ENCODE measurements at places on chromosomes 7 and 10.
A peak's percentile ranks its signal among the peaks of the same experiment; 100 is the strongest.

GRCh38 chr7:152072421-152072820, 46.9 kb downstream of the GALNT11 start:
- H3K27me3 ChIP-seq, result no peaks in the 10 kb centered on the region
- DNase-seq, result no peak
- no peak overlapping the region for H3K27ac ChIP-seq
- H3K36me3 ChIP-seq, result peaks cover 2% of the 10 kb centered on the region

DNA sequence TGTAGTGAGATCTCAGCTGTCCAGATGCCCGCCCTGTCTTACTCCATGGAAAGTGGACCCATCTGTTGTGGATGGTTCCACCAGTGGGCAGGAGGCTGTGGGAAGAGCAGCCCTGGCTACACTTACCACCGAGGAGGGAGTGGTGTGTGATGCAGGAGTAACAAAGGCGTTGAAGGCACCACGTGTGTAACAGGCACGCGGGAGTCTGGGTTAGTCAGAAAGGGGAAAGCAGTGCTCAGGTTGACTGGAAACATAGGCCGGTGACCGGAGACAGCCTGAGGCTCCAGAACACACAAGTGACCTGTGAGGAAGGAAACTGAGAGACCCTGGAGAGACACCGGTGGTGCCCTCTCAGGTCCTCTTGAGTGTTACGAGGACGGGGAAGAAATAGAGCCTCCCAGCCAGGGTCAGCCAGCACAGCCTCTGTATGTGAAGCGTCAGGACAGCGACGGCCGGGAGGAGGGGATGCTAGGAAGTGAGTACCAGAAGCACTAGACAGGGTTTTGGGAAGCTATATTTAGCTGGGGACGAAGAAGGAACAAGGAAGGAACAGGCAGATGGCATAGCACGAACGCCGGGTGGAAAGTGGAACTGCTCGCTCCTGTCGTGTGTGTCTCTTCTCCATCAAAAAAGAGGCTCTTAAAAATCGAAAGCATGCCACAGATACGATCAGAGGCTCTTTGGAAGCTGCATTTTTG, 51.7 kb downstream of the DAGLB start:
- DNase-seq, result no peak
- H3K36me3 ChIP-seq, result peaks cover 51% of the 10 kb centered on the region
- H3K4me3 ChIP-seq, result no peak overlapping the region
- peak overlapping the region; percentile 68 for H3K27ac ChIP-seq
- no peaks in the 10 kb centered on the region for H3K27me3 ChIP-seq

GRCh38 chr7:108347616-108348015, 108.6 kb downstream of the NRCAM start:
- H3K27me3 ChIP-seq, result no peaks in the 10 kb centered on the region
- no peaks in the 10 kb centered on the region for H3K4me1 ChIP-seq
- H3K4me3 ChIP-seq, result no peak overlapping the region
- no peak for DNase-seq

DNA sequence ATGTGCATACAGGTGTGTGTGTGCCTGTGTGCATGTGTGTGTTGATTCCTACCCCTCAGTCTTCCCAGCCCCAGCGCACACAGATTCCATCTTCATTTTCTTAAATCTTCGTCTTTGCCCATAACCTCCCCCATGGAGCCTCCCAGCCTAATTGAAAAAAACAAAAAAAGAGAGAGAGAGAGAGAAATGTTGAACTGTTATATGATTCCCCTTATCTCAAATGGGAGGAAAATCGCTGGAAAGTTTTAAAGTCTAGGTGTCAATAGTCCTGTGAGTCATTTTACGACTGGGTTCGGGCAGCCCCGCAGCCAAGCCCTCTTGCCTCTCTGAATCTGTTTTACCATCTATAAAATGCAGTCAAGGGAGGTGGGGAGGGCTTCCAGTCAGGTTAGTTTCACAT, 60.9 kb downstream of the SPOCK2 start:
- H3K4me1 ChIP-seq, result no peaks in the 10 kb centered on the region
- no peaks in the 10 kb centered on the region for H3K36me3 ChIP-seq
- no peak for DNase-seq
- no peak overlapping the region for H3K4me3 ChIP-seq

DNA sequence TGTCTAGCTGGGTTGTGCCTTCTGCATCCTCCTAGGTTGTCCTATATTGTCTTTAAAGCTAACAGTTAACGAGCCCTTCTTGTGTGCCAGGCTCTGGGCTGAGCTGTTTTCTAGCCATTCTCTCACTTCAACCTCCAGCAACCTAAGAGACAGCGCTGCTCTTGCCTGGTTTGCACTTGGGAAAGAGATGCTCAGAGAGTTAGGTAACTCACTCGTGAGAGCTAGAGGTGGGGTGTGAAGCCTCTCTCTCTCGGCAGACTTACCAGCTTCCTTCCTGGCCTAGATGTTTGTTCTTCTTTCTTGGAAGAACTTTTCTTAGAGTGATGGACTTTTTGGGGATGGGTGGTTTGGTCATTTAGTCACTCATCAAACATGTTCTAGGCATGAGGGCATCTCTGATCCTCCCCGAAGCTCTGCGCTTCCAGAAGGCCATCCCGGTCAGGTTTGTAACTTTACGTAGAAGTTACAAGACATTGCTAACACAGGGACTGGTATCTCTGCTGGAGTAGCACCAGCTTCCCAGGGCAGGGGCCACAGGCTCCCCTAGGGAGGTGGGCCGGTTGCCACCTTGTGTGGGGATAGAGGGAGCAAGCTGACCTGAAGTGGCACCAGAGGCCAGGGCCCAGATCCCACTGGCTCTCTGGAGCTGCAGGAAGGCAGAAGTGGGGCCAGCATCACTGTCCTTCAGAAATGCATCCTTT, 14.3 kb downstream of the TSPAN15 start:
- DNase-seq, result peak; percentile 42
- H3K4me1 ChIP-seq, result peaks cover 70% of the 10 kb centered on the region
- H3K4me3 ChIP-seq, result peak overlapping the region; percentile 42
- peak overlapping the region; percentile 94 for H3K27ac ChIP-seq
- H3K36me3 ChIP-seq, result no peaks in the 10 kb centered on the region

GRCh38 chr7:28835800-28836199, 122.3 kb downstream of the TRIL start:
- no peak overlapping the region for H3K27ac ChIP-seq
- H3K27me3 ChIP-seq, result peaks cover 6% of the 10 kb centered on the region
- no peaks in the 10 kb centered on the region for H3K36me3 ChIP-seq
- no peak for DNase-seq
- H3K4me3 ChIP-seq, result no peak overlapping the region
- no peaks in the 10 kb centered on the region for H3K4me1 ChIP-seq

GRCh38 chr7:24419077-24419476, 135.1 kb downstream of the NPY start:
- no peaks in the 10 kb centered on the region for H3K36me3 ChIP-seq
- no peak overlapping the region for H3K27ac ChIP-seq
- peaks cover 3% of the 10 kb centered on the region for H3K27me3 ChIP-seq
- H3K4me1 ChIP-seq, result no peaks in the 10 kb centered on the region
- no peak for DNase-seq

- H3K36me3 ChIP-seq, result no peaks in the 10 kb centered on the region
- H3K27me3 ChIP-seq, result peaks cover 2% of the 10 kb centered on the region
- no peak overlapping the region for H3K4me3 ChIP-seq
- DNase-seq, result peak; percentile 26
- peak overlapping the region; percentile 68 for H3K27ac ChIP-seq
Measured at GRCh38 chr10:77602913-77603533, 34.6 kb downstream of the KCNMA1 start.

GRCh38 chr7:141610671-141611070, 59.5 kb downstream of the AGK start:
- peaks cover 25% of the 10 kb centered on the region for H3K36me3 ChIP-seq
- H3K4me3 ChIP-seq, result no peak overlapping the region
- no peaks in the 10 kb centered on the region for H3K27me3 ChIP-seq

DNA sequence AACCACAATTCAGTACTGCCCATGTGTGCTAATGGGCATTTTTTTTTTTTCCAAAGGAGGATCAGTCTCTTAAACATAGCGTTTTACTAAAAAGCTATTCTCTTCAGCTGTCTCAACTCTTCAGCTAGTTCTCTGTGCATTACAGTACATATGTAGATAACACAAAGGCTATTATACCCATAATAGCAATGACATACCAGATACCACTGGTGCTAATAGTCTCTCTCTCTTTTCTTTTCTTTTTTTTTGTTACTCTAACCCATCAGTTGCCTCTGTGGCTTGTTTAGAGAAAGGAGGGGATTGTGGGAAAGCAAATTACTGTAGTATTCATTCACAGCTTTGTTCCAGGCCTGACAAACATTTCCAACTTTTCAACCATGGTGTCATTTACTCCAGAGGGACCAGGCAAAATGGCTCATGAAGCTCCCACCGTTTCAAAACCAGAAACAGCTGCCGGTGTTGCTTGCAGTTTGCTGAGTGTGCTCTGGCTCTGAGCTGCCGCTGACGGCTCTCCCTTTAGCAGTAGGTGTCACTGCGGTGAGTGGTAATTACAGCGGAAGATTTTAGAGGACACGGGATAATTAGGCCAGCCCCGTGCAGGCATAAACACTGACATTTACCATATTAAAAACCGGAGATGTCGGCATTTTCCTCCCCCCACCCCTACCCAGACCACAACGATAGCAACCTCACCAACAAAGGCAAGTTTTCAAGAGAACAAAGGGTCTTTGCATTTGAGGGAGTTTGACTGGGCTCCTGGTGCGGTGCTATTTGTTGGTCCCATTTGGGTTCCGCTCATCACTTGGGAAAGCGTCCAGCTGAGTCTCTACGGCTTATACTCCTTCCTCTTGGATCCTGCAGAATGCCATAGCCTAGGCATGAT, 1005.5 kb downstream of the KCNMA1 start:
- H3K36me3 ChIP-seq, result no peaks in the 10 kb centered on the region
- no peaks in the 10 kb centered on the region for H3K27me3 ChIP-seq
- no peak overlapping the region for H3K4me3 ChIP-seq
- no peaks in the 10 kb centered on the region for H3K4me1 ChIP-seq
- H3K27ac ChIP-seq, result no peak overlapping the region
- no peak for DNase-seq

DNA sequence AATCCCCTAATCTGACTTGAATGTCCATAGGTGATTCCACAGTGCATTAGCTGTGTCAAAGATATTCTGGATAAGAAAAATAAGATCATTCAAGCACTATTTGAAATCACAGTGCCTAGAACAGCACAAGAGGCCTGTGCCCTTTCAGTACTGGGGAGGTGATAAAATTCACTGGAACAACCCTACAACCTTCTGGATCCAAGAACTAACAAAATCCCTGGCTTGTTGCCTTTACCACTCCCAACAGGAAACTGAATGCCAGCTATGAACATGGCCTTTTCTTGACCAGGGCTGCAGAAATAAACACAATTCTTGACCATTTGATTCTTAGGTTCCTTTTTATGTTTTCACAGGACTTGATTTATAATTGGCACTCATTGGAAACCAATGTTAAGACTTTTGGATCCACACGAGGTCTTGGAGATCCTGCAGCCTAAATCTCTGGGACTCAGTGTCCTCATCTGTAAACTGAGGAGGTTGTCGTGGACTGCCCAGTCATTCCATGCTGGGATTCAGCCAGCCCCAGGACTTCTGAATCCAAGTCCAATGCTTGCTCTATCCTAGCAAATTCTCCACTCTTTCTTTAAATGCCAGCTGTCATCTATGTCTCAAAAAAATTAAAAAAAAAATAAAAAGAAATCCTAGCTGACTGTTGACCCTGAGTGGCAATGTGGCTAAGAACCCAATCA, 624.7 kb downstream of the KCNMA1 start:
- no peaks in the 10 kb centered on the region for H3K4me1 ChIP-seq
- H3K27ac ChIP-seq, result no peak overlapping the region
- DNase-seq, result no peak
- H3K4me3 ChIP-seq, result no peak overlapping the region

GRCh38 chr10:101684782-101685181, 10.2 kb downstream of the FBXW4 start:
- H3K36me3 ChIP-seq, result peaks cover 32% of the 10 kb centered on the region
- H3K27me3 ChIP-seq, result no peaks in the 10 kb centered on the region
- no peak overlapping the region for H3K4me3 ChIP-seq
- H3K27ac ChIP-seq, result no peak overlapping the region
- H3K4me1 ChIP-seq, result peaks cover 22% of the 10 kb centered on the region

DNA sequence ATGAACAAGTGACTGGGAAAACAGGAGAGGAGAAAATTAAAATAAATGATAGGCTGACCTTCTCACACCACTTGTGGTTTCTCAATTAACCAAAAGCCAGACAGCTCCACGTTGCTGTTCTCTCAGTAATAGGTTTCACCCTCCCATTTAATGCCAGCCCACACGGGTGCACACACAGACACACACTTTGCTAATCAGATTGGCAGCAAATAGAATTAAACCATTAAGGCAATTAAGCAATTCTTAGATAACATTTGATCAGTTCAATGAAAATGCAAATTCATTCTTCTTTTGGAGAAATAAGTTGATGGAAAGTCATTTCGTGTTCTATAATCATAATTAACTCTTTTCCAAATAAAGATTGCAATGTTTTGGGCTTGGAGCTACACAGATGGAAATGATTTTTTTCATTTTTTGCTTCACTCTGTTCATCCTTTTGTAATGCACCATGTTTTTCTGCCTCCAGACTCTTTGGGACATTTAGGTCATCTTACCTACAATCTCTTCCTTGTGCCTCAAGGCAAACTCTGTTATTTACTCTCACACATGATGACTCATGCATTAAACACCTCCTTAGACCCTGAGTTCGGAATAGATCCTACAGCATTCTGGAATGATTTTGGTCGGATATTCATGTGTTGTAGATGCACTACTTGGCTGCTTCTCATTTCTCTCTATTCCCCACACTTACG, 700.7 kb downstream of the AUTS2 start:
- H3K27me3 ChIP-seq, result peaks cover 6% of the 10 kb centered on the region
- no peak overlapping the region for H3K4me3 ChIP-seq
- H3K4me1 ChIP-seq, result peaks cover 29% of the 10 kb centered on the region
- no peak overlapping the region for H3K27ac ChIP-seq
- H3K36me3 ChIP-seq, result no peaks in the 10 kb centered on the region
- DNase-seq, result no peak

GRCh38 chr7:100675581-100676350, 2.2 kb downstream of the GNB2 start:
- peak; percentile 94 for DNase-seq
- H3K4me1 ChIP-seq, result peaks cover 37% of the 10 kb centered on the region
- peaks cover 29% of the 10 kb centered on the region for H3K36me3 ChIP-seq
- peak overlapping the region; percentile 89 for H3K27ac ChIP-seq

DNA sequence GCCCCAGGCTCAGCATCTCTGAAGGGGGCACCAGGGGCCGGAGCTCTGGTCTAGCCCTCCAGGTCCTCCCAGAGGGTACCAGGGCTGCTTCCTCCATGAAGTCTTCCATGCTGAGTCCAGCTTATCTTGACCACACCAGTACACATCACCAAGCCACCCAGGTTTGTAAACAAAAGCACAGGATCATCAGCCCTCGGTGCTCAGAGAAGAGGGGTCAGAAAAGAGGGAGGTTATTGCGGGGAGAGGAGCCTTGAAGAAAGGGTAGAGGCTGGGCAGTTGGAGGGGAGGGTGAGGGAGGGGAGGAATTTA, 23.9 kb downstream of the AQP1 start:
- no peaks in the 10 kb centered on the region for H3K36me3 ChIP-seq
- DNase-seq, result no peak
- H3K4me1 ChIP-seq, result no peaks in the 10 kb centered on the region

GRCh38 chr10:2401459-2401858, 664.1 kb upstream of the ADARB2 start:
- H3K27me3 ChIP-seq, result no peaks in the 10 kb centered on the region
- no peaks in the 10 kb centered on the region for H3K36me3 ChIP-seq
- no peaks in the 10 kb centered on the region for H3K4me1 ChIP-seq
- no peak overlapping the region for H3K4me3 ChIP-seq
- no peak for DNase-seq
- no peak overlapping the region for H3K27ac ChIP-seq
